Omental fat pad (tissue), 4 donors: ENCODE measurements at places on chromosomes 16 and 17. TPM values are rescaled to one million over a fixed set of nuclear protein-coding genes. Genes with fewer than 3 reads are reported as not detected.

DNA sequence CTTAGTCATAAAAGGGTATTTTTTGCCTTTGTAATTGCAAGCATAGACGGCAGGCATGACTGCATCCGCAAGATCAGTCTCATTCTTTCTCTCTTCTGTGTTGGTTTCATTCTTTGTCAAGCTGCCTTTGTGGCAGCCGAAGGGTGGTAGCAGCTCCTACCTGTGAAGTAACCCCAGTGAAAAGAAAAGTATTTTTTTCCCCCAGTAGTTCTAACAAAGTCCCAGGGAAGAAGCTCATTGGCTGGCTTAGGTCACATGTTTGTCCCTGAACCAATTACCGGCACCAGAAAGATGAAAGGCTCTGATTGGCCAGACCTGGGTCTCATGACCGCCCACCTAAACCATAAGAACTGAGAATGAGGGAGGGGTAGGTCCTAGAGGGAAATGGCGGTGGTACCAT is 110.7 kb downstream of the RAP1GAP2 start:
- DNase-seq = no peak

GRCh38 chr16:50244140-50244503 is 22.2 kb upstream of the ADCY7 start:
- DNase-seq = no peak

GRCh38 chr16:81730090-81731051 is 48.7 kb upstream of the PLCG2 start:
- peak; percentile 83 for DNase-seq

The TP53TG3C gene
- total RNA-seq = not detected
